ENCODE measurements at places on chromosomes 7 and 10. TPM values are rescaled to one million over a fixed set of nuclear protein-coding genes. Genes with fewer than 3 reads are reported as not detected.

The COL17A1 gene
- total RNA-seq: not detected

The ABCC2 gene
- 1.5 TPM for total RNA-seq

The RAMP3 gene
- total RNA-seq: 0.39 TPM

The ACTL6B gene
- not detected for total RNA-seq

The PDE1C gene
- total RNA-seq: 0.21 TPM

The GPER1 gene
- total RNA-seq: not detected

The C10orf90 gene
- total RNA-seq: not detected

GRCh38 chr7:101576998-101577397, 52.1 kb downstream of the MYL10 start:
- DNase-seq: no peak

DNA sequence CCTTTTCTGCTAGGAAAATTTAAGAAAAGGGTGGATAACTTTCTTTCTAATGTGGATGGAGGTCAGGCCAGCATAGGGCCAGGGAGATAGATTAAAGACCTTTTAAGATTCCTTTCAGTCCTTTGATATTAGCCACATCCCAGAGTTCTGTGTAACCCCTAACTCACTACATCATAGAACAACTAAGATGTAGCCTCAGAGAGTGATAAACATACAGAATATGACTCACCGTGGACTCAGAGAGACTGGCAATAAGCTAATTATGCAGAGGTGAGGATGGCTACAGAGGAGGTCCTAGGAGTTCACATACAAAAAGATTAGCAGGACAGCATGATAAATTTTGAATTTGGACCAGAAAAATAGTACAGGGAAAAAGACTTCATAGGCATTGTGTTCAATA, 141.0 kb downstream of the AOAH start:
- no peak for DNase-seq

- DNase-seq: no peak
These were observed 15.9 kb downstream of the FBH1 start for GRCh38 chr10:5905854-5906507.

DNA sequence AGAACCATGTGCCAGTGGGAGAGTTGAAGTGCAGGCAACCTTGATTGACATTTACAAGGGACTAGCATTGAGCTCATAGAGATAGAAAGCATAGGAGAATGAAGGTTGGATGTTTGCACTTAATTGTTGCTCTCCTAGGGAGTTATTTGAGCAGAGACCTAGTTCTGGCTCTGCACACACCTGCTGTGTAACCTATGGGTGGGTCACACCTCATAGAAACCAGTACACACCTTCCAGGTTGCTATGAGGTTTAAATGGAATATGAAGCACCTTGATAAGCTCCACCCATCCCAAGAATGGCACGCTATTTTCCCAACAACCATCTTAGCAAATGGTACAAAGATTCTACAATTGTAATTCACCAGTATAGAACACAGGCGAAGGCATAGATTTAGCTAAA, 86.2 kb upstream of the AOAH start:
- no peak for DNase-seq

DNA sequence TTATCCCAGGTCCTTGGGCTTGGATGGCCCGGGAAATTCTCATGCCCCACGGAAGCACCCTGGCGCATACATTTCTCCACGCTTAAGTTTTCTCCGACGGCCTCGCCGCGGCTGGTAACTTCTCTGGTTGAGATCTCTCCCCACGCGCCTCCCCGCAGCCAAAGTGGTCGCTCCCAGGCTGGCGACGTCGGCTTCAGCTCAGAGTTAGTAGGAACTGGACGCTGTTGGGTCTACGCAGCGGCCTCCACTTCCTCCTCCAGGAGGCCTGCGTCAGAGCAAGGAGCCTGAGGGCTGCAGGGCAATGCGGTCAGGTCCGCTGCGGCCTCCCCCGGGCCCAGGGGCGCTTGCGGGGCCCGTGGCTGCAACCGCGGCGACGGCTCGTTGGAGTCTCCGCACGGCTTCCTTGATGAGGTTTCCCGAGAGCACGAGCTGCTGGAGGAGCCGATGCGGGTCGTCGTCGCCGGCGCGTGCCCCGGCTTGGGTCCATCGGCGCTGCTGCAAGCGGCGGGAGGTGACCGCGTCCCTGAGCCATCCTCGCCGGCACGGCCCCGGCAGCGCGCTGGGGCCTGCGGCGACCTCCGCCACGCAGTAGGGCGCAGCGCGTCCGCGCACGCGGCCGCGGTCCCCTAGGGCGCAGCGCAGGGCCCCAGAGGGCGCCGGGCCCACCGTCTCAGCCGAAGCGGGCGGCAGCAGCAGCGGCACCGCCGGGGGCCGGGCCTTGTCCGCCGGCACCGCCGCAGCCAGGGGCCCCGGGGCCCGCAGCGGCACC, 744 bp downstream of the FRAT2 start:
- DNase-seq: peak; percentile 30

GRCh38 chr7:37786741-37787569, 61.4 kb upstream of the NME8 start:
- peak; percentile 19 for DNase-seq

GRCh38 chr10:4812046-4812445, 14.0 kb upstream of the AKR1E2 start:
- no peak for DNase-seq

Data from naive thymus-derived CD4-positive, alpha-beta T cell (primary cell).